M059J (cell line): ENCODE measurements at places on chromosomes 4 and X. TPM values are rescaled to one million over a fixed set of nuclear protein-coding genes. Genes with fewer than 3 reads are reported as not detected.

- peak; percentile 74 for DNase-seq
Measured at GRCh38 chr4:172996571-172997216, 171.9 kb upstream of the GALNT7 start.

GRCh38 chrX:12412561-12412960 is 274.3 kb downstream of the FRMPD4 start:
- no peak for DNase-seq

GRCh38 chr4:168837922-168838321 is 172.1 kb downstream of the CBR4 start:
- DNase-seq: no peak

Gene CT45A5
- total RNA-seq: not detected in 2 replicates

DNA sequence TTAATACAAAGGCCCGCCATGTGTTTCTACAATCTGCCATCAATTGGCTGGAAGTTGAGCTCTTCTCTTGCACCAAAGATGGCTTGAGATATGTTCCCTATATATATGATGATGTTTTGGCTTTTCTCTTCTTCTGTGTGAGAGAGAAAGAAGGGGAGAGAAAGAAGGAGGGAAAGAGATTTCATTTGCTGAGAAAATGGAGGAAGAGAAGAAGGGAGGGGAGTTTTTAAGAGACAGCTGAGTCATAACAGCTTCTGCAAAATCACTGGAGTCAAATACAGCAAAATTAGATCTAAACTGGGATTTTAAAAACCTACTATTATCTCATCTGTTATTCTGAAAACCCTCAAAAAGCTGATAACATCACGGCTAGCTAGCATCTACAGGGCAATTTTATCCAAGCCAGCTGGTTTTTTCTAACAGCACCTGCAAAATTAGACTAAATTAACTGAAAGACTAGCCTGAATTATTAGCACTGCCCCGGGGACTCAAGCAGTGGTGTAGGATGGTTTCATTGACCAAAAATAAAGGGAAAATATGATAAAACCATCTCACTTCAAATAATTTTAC is 647.6 kb upstream of the ACTRT1 start:
- no peak for DNase-seq

- DNase-seq: no peak
Measured at GRCh38 chr4:2266181-2266580, 4.3 kb upstream of the MXD4 start.

GRCh38 chrX:11952176-11952720 is 186.0 kb upstream of the FRMPD4 start:
- no peak for DNase-seq

GRCh38 chrX:45860450-45860849 is 659.8 kb upstream of the DIPK2B start:
- DNase-seq: no peak

DNA sequence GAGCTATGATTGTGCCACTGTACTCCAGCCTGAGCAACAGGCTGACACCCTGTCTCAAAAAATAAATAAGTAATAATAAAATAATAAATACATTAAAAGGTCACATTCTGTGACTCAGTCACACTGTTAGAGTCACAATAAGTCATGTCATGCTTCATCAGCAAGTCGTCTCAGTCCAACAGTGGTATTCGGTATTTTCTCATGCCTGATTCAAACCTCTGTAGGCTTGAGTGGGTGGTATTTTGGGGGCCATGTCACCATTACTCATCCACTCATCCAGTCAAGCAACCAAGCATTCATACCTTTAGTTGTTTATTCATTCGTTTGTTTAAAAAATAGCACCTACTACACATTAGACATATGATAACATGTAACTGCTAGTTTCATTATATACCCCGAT is 46.9 kb downstream of the SUPT20HL2 start:
- peak; percentile 49 for DNase-seq

DNA sequence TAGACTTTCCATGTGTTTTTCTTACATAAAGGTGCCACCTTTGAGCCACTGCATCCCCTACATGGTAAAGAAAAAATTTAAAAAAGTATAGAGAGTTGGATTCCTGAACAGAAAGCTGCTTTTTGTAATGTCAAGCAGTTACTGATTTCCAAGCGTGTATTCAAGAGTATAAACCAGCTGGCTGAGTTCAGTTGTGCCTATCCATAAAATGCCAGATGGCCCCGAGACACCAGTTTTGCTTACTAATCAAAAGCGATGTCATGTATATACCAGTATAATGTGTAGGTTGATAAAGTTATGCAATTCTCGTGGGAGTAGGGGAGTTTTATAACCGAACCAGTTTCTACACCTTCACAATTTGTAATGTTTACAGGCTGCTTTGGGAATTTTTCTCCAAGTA is 26.2 kb upstream of the PNPLA4 start:
- DNase-seq: no peak

GRCh38 chr4:150385606-150386005 is 196.3 kb upstream of the MAB21L2 start:
- DNase-seq: peak; percentile 93
